ENCODE measurements at places on chromosomes 12 and 14.

DNA sequence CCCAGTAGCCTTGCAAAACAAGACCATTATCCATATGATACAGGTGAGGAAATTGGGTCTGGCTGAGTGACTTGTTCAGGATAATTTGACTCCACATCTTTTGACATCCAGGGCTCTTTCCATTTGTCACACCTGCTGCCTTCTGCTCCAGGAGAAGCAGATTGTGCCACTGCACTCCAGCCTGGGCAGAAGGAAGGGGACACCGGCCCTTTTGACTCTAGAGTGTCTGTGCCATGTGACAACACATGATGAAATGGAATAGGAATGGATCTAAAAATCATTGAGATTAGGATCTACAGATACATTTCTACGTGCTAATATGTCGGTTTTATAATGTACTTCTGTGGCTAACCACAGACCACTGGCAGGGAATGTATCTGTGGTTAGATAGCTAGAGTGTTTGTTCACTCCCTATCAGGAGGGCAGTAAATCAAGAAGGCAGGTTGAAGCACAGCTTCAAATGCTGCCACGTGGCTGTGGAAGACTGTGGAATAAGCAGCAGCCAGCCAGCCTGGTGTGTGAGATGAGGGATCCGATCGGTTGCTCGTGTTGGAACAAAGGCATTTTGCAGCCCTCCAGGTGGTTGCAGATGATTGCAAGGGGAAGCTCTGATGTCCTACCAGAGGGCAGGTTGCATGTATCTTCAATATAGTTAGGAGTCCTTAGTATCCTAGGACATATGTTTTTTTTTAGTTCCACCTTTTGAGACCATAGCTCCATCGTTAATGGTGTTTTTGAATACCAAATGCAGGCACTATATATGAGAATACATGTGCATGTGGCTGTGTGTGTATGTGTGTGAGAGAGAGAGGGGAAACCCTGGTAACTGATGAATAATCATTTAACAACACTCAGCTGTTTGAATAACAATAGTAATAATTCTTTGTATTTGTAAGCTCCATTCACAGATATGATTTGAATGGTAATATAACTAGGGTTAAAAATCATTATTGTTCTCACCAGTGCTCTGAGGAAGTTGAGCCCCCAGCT lies 28.6 kb downstream of the EML1 start:
- peak; percentile 55 for DNase-seq

- DNase-seq = no peak
Observed at GRCh38 chr12:68206446-68206845, 19.2 kb downstream of the IL26 start.

DNA sequence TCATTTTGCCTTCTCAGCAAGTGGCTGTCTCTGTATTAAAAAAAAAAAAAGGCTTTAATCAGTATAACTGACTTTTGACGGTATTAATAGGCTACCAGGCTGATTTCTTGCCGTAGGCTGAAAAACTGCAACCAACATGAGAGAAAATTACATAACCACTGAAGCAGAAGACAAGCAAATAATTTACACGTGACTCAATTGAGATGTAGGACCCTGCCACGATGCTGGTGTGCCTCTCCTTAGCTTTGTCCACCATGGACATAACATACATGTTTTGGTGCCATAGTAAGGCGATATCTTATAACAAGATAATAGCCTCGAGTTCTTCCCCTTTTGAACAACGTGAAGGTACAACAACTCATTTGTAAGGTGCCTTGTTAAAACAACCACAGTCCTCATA lies 88.7 kb upstream of the GRIP1 start:
- no peak for DNase-seq

DNA sequence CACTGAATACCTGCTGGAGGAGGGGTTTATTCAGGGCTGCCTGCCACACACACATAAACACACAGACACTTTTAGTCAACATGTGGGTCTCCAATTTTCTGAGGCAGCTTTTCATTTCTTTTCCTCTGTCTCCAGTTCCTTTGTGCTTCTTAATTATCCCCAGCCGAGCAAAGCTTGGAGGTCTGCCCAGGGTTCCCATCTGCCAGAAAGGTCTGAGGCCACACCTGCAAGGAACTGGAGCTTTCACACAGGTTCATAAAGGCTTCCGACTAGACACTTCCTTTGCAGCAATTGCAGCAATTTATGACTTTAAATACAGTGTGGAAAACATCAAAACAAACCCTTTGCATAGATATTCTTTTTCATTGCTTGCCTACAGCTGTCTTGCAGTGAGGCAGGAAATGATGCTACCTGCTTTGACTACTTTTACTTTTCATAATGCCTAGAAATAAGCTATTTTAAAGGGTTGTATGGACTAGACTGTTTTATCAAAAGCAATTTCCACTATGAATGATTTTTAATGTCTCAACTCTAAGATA lies 1318.9 kb downstream of the AACS start:
- no peak for DNase-seq

GRCh38 chr12:102249079-102249841 lies 51.6 kb upstream of the PMCH start:
- no peak for DNase-seq

DNA sequence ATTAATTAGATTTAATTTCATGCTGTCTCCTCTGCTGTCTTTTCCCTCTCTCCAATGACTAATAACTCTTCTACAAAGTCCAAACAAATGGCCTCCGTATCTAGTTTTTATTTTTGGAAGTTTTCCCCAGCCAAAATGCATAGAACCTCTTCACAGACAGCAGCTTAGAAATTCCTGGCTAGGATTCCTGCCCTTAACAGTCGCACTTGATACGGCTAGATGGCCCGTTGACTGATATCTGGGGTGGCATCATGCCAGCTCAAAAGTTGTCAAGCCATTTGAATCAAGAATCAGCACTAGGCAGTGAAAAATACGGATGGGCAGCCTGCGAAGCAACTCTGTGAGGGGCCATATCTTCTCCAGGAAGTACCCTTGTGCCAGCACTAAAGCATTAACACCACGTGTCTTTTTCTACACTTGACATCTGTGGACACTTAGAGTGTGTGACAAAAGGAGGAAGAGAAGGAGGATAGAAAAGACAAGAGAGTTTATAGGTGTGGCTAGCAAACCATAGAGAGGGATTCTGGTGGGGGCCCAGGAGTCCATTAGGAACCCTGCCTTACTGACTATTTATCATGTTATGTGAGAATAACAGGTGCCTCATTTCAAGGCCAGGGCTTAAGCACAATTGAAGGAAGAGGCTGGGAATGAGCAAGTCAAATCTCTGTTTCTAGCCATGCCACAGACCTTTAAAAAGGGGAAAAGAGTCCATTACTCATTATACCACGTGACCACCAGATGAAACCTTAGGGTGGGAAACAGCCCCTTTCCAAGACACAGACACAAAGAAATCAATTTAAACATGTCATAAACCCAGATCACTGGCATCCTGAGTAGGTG lies 39.2 kb upstream of the KRR1 start:
- DNase-seq = no peak

- no peak for DNase-seq
Observed at GRCh38 chr12:6533653-6533922, 729 bp upstream of the GAPDH start.

DNA sequence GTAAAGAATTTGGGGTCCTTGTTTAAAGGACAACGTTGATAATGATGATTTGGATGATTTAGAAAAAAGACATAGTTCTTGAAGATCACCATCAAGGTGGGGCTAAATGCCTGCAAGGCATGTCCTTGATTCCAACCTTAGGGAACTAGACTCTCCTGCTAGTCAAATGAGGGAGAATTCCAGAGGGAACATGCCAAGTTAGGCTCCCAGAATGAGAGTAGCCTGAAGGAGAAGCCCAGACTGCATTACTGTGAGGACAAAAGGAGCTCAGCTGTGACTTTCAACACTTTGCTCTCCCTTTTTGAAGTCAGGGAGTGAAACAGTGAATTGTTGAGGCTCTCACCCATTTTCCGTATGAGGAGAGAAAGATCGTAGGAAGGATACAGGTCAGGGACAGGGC lies 95.2 kb upstream of the TBX3 start:
- no peak for DNase-seq

DNA sequence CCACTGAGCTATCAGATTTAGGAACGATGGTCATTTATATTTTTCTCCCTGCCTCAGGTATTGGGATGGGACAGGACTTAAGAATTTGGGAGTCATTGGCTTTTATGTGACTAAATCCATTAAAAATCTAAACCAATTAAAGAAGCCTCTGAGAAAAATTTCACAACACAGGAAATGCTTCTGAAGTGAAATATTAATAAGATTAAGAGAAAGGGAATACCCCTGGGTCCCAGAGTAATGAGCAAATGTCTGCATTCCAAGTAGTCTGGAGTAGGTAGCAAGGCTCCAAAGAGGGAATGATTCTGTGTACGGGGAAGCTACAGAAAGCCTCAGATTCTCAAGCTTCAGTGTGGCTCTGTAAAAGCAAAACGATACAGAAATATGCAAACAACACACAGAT lies 707 bp upstream of the MED6 start:
- no peak for DNase-seq

DNA sequence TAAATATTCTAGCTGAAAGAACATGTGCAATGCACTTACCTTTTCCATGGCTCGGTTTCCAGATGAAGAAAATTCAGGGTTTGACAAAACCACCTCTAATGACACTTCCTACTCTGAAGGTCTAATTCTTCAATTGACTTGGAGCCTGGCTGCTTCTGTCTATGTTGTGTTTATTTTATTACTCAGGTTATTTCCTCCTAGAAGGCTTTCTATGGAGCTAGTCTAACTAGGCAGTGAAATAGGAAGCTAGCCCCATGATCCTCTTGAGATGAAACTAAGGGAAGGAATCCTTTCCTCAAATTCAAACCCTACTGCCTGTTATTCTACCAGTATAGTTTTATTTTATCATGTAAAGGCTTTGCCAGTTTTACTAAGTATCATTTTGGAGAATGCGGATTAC lies 20.9 kb upstream of the IFNG-AS1 start:
- DNase-seq = no peak

- no peak for DNase-seq
Observed at GRCh38 chr14:71203306-71203705, 296.0 kb downstream of the PCNX1 start.

DNA sequence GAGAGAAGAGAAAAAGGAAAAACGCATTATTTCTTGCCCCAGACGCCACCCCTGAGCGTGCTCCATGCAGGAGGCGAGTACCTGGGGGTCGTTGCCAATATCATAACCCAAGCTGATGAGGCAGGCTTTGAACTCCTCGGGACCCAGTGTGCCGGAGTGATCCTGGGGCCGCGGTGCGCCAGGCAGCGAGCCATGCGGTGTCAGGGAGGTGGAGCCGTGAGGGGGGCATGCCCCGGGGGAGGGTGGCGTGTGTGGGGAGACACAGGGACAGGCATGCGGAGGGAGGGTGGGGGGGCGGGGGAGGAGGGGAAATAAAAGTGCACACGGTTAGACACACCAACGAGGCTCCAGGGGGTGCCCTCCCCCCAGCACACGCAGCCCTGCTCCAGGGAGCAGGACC lies 86.0 kb upstream of the ZFP36L1 start:
- no peak for DNase-seq
